CD4-positive, alpha-beta T cell treated with Interleukin-21 for 1 hour (primary cell): ENCODE measurements at places on chromosomes 6 and 20.

GRCh38 chr6:107803957-107804356 is 20.2 kb downstream of the SCML4 start:
- no peak for DNase-seq

- DNase-seq: peak; percentile 26
Observed at GRCh38 chr20:56373942-56374341, 15.2 kb downstream of the FAM210B start.

GRCh38 chr6:167789358-167789757 is 37.4 kb upstream of the AFDN start:
- DNase-seq: no peak

GRCh38 chr6:93915961-93916360 is 496.6 kb upstream of the EPHA7 start:
- DNase-seq: no peak

DNA sequence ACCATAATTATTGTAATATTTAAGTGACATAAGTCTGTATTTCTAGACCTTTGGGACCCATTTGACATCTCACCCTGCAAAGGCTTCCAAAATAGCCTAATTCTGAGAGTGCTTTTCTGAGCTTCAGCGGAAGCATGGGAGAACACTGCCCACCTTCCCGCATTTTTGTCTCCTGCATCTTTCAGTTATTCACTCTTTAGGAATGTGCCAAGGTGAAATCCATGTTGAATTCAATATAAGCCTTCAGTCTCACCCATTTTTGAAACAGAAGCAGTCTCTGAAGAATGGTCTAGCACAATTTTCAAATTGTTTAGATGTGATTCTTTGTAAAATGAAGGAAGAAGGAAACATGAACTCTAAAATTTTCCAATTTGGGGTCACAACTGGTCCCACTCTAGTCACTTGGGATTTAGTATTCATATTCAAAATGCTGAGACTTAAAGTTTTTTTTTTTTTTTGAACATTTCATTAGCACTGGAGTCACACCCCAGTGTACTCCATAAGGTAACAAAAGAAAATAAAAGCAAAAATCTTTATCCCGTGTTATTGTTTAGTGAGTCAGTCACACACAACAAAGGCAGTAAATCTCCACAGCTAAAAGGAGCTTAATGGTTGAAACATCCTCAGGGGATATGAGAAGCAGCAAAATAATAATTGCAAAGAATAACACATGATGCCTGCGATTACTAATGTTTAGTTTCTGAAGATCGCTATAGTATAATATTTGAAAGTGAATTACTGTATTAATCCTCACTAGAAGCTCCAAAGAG is 479.9 kb upstream of the BTBD3 start:
- no peak for DNase-seq

- DNase-seq: peak; percentile 38
Observed at GRCh38 chr6:18263418-18264218, 712 bp downstream of the DEK start.

DNA sequence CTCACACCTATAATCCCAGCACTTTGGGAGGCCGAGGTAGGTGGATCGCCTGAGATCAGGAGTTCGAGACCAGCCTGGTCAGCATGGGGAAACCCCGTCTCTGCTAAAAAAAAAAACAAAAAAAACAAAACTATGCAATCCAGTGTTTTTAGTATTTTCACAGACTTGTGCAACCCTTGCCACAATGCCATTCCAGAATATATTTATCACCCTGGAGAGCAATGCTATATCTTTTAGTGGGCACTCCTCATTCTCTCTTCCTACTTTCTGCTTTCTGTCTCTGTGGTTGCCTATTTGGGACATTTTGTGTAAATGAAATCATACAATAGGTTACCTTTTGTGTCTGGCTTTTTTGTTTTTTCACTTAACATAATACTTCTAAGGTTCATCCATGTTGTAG is 39.1 kb upstream of the MROH8 start:
- no peak for DNase-seq

DNA sequence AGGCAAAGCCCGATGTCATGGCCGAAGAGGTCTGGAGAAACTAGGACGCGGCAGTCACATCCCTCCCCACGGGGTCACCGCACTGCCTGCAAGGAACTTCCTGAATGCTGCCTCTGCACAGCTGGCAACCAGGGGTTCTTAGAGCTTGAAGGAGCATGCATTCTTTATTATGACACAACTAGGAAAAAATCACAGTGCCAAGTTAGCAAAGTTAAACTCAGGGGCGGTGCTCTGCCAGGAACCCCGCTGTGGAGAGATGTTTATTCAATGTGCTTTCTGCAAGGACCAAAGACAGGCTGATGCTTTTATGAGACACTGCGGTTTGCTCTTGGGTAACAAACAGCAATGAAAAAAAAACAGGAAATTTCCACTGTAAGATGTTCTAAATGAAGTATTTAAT is 287.3 kb upstream of the FOXQ1 start:
- no peak for DNase-seq
